ENCODE measurements at places on chromosomes 3 and 15.

DNA sequence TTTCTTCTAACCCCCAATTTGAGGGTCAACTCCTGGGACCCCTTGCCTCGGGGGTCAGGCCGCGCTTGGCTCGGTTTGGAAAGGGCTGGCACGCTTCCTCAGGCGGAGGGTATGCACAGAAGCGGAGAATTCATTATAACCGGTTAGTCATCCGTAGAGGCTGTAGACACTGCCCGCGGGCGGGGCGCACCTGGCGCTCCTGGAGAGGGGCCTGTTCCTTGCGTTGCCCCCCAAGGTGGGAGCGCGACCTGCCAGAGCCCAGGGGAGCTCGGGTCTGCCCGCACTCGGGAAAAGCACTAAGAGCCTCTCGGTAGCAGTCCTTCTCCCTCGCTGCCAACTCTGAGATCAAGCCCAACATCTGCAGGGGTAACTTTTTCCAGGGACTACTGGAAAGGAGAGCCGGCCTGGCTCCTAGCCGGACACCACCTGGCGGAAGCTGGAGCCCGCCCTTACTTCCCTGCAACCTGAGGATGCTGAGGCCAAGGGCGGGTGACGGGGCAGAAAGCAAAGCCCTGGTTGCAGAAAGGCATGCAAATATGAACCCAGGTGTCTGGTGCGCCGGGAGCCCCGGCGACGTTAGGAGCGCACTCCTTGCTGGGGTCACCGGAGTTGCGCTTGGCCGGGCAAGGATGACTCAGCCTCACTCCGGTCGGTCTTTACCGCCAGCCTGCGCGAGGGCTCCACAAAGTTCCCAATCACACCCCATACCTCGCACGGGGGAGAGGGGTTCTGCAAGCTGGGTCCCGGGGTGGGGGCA is 1.5 kb upstream of the CACNA2D3 start:
- DNase-seq = no peak

DNA sequence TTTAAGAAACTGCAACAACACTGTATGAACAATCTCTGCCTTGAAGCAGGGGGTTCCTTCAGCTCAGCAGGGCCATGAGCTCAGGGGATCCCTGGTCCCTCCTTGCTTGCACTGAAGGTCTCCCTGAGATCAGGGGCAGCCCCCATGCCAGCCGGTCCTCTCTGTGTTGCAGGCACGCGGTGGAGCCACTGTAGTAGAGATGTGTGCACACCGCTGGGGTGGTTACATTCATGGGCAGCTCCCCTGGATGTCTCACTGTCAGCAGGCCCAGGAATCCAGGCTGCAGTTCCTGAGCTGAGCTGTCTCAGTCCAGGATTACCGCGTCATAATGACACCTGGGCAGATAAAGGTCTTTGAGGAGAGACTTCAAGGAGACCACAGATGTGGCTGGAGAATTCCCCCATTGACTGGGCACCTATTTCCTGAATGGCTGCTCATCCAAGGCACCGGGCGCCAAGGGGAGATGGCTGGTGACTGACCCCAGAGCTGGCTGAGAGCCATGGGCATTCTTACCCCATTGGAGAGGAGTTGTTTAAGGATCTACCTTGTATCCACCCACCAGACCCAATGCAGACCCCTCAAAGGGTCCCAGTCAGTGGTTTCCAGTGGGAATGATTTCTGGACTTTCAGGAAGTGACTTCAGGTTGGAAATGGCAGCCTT is 10.4 kb upstream of the KLF13 start:
- DNase-seq = no peak

GRCh38 chr15:26038693-26039092 is 175.6 kb upstream of the ATP10A start:
- no peak for DNase-seq

DNA sequence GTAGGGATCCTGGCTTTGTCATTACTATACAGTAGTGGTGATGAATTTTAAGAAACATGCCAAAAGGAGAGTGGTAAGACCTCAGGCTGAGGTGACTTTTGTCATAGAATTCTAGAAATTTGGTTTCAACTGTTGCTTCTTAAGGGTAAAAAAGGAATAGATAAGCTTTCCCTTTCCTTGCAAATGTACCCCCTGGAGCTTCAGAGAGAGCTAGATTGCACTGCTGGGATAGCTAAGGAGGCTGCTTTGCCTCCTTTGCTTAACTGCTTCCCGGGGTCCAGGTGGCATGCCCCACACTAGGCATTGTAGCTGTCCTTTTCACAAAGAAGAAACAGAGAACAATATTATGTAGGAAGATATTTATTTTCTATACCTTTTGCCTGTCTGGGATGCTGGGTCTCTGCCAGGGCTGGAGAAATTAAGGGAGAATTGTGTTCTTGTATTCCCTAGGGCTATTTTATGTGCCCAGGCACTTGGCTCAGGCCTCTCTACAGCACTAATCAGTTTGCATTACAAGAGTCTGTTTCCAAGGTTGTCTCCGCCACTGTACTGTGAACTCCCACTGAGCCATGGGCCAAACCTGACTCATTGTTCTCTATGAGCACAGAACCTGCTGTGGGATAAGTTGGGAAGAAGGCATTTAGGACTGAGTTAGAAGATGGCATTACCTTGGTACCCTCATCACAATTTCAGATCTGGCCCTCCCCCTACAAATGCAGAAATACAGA is 460.0 kb downstream of the PDCD6IP start:
- DNase-seq = no peak

All from stimulated activated CD4-positive, alpha-beta T cell treated with anti-CD3 and anti-CD28 coated beads, Interleukin-15, amount 100 ng/mL, for 1 hour (primary cell).